ENCODE measurements at places on chromosomes 13 and 19.
A peak's percentile ranks its signal among the peaks of the same experiment; 100 is the strongest.

DNA sequence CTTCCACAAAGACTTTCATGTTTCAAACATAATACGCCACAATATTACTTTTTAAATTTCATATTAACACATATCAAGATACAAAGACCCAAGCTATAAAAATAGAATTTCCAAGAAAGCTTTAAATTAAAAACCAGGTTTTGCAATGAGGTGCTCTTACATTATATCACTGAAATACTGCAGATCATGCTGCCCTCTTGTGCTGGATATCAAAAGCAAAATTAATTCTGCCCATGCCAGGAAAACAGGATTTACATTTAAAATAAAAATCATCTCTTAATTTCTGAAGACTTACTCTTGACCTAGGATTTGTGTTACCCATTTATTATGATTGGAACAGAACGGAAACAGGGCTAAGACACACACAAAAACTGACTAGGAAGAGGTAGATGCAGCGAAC is 145.0 kb downstream of the ABCC4 start:
- DNase-seq: no peak

GRCh38 chr13:27269114-27269665 is 1.4 kb upstream of the RASL11A start:
- DNase-seq: no peak

DNA sequence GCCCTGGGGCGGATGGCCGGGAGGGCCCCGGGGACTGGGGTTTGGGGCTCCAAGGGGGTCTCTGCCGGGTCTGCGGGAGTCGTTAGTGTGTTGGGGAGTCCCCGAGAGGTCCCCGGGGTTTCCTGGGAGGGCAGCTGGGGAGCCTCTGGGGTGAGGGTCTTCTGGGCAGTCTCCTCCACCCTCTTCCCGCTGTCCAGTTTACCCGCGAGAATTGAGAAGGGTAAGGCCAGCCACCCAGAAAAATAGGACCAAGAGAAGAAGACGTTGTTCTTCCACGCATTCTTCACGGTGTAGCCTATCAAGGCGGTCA is 1.0 kb upstream of the ETFB start:
- DNase-seq: no peak

GRCh38 chr19:57419439-57419838 is 8.5 kb downstream of the ZNF17 start:
- no peak for DNase-seq

DNA sequence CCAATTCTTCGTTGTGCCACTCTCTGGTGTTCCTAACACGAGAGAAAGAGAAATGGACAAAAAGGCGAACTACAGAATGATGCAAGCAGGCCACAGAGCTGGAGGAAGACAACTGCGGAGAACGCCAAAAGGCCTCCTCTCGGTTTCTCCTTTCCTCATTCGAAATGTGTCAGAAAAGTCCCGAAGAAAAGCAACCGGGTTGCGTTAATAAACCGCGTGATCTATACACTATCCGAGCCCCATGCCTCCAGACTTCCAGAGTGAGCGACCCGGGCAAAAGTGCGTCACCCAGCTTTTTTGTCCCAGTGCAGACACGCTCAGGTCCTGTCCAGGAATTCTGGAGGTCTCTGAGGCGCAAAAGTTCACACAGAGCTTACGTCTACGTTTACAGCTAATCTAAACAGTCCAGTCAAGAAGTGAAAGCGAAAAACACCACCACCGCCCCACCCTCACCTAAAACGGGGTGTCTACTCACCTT is 413 bp downstream of the N4BP2L2 start:
- no peak for DNase-seq

DNA sequence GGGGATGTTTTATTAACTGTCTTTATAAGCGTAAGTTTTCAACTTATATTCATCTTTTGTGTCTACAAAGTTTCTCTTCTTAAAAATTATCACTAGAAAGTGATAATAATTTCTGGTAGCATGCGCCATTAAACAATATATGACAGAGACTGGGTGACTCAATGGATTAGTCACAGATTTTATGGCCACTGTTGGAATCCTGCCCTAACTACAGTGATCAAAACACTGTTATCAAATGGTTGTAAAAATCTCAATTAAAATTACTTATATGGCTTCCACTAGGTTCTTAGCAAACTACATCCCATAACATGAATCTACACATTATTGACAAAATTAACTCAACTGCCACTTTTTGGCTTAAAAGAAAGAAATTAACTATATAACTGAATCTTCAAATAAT is 350.0 kb downstream of the DACH1 start:
- DNase-seq: no peak

- no peak for DNase-seq
Measured at GRCh38 chr19:4606921-4607678, 32.2 kb upstream of the TNFAIP8L1 start.

DNA sequence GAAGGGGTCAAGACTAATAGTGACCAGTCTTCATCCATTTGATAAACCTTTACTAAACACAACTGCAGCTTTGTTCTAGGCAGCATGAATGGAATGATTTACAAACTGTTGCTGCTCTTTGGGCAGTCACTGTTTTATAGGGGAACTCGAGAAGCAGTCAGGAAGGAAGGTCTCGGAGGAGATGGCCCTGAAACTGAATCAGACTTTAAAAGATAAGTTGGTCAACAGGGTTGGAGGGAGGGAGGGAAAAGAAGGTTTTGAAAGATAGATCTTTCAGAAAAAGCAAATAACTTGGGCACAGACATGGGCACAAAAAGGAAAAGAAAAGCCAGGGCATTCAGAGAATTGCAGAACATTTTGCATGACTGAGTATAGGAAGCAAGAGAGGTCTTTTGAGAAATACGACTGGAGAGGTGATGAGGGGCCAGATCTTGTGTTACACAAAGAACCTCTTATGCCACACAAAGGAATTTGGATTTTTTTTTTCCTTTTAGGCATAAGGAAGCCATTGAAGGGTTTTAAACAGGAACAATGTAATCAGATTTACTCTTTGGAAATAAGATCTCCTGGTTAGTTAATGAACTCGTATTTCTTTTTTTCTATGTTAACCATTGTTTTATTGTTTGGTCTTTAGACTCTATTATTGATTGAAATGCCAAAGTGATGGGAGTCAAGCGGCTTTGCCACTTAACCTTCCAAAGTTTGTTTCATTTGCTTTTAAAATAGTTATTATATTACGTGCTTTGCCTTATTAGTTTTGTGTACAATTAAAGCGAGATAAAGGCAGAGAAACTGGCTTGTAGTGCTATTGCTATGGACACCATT is 37.5 kb upstream of the SACS start:
- DNase-seq: no peak

DNA sequence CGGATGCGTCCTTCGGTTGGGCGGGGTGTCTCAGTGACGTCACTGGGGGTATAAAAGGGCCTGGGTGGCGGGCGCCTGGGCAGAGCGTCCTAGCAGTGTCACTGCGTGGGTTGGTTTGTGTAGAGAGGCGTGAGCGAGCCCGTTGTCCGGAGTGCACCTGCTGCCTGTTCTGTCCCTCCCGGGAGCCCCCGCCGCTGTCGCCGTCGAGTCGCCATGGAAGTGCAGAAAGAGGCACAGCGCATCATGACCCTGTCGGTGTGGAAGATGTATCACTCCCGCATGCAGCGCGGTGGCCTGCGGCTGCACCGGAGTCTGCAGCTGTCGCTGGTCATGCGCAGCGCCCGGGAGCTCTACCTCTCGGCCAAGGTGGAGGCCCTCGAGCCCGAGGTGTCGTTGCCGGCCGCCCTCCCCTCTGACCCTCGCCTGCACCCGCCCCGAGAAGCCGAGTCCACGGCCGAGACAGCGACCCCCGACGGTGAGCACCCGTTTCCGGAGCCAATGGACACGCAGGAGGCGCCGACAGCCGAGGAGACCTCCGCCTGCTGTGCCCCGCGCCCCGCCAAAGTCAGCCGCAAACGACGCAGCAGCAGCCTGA is 2.9 kb downstream of the IER2 start:
- peak; percentile 92 for DNase-seq

GRCh38 chr13:40371531-40372125 is 294.8 kb downstream of the FOXO1 start:
- DNase-seq: no peak

GRCh38 chr19:46840498-46840942 is 10.1 kb downstream of the AP2S1 start:
- no peak for DNase-seq

- DNase-seq: no peak
Measured at GRCh38 chr13:100100115-100100879, 11.4 kb downstream of the PCCA start.

DNA sequence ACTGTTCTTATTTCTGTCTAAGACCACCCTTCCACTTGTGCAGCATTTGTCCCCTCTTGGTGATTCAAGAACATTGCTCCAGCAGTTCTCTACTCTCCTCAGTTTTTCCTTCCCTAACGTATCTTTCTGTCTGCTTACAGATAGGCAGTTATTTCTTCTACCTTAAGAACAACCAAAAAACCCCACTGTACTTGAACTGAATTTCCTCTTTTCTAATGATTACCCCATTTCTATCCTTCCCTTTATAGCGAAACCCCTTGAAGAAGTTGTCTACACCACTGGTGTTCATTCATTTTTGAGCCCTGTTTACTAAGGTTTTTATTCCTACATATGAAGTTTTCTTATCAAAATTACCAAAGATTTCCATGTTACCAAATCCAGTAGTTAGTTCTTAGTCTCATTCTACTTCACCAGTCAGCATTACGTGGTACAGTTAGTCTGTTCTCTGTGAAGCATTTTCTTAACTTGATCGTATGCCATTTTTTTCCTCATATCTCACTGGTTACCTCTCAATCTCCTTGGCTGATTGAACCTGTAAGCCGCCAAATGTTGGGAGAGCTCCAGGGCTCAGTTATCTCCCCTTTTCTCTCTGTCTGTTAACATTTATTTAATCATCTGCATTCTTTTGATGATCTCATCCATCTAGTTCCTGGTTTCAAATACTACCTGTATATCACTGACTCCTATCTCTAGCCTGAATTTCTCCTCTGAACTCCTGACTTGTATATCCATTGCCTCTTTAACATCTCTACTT is 9.0 kb downstream of the LSM14A start:
- DNase-seq: no peak

DNA sequence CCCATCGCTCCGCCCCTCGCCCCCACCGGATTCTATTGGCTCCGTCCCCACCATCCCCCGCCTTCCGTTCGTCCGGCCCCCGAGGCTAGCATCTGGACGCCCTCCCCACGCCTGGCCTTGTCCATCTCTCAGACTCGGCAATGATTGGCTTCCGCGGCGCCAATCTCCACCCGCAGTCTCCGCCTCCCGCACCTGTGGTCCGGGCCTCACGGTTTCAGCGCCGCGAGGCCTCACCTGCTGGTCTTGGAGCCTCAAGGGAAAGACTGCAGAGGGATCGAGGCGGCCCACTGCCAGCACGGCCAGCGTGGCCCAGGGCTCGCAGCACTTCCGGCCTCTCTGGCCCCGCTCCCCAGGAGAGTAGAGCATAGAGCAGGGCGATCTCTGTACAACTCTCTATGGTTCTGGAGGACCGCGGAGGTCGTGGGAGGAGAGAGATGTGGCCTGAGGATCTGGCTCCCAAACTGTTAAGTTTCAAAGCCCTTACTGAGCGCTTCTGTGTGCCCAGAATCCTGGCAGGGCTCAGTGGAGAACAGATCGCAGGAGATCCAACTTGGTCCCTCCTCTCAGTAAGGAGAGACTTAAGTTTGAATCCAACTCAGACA is at the start of gene ERCC1:
Gene ERCC1, minus strand, starts transcription at position 329 of the 602 bp plus-strand sequence. CDS start 543 bp downstream, outside the sequence.
- DNase-seq: peak; percentile 57

- no peak for DNase-seq
Measured at GRCh38 chr19:46721269-46722003, 4.5 kb upstream of the PRKD2 start.

All from stimulated activated CD8-positive, alpha-beta memory T cell treated with anti-CD3 and anti-CD28 coated beads, Interleukin-15, amount 100 ng/mL, for 4 hours (primary cell).